ENCODE measurements at places on chromosomes 3 and 15.

GRCh38 chr3:180926526-180926925 is 14.1 kb downstream of the FXR1 start:
- no peak for DNase-seq

- no peak for DNase-seq
These were observed 3.0 kb downstream of the KLF13 start for GRCh38 chr15:31329640-31330010.

- no peak for DNase-seq
These were observed 871.2 kb upstream of the NR2F2 start for GRCh38 chr15:95459273-95459672.

- no peak for DNase-seq
These were observed 79.0 kb upstream of the MFGE8 start for GRCh38 chr15:88992216-88992615.

DNA sequence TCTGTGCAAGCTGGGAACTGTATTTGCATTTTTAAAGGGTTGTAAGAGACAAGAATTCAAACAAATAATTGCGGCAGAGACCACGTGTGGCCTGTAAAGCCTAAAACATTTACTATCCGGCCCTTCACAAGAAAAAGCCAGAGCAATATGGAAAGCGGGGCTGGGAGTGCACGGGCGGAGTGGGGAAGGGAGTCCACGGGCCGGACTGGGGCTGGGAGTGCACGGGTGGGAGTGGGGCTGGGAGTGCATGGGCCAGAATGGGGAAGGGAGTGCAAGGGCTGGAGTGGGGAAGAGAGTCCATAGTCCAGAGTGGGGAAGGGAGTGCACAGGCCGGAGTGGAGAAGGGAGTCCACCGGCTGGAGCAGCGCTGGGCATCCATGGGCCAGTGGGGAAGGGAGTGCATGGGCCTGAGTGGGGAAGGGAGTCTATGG is 41.2 kb downstream of the KLF15 start:
- no peak for DNase-seq

DNA sequence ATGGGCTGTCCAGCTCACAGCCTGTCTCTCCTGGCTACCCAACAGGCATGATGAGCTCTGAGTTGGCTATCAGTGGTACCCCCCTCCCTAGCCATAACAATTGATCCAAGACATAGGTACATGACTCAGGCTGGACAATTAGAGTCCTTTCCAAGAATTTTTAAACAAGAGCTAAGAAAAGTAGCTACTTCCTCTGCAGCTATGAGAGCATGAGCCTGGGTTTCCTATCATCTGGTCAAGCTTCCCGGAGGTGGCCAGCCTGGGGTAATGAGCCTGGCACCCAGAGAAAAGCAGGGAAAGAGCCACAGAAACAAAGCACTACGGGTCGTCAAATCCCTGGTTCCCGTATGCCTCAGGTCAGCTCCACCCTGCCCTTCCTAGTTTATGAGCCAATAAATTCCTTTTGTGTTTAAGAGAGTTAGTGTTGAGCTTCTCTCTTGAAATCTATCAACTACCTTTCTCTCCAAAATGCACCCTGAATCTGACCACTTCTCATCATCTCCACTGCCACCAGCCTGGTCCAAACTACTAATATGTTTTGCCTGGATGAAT is 2.3 kb upstream of the SLC51B start:
- DNase-seq, result no peak

- DNase-seq, result no peak
These were observed 1.2 kb downstream of the ROBO1 start for GRCh38 chr3:79766496-79767193.

- DNase-seq, result no peak
These were observed 11.0 kb upstream of the SLMAP start for GRCh38 chr3:57745101-57745500.

DNA sequence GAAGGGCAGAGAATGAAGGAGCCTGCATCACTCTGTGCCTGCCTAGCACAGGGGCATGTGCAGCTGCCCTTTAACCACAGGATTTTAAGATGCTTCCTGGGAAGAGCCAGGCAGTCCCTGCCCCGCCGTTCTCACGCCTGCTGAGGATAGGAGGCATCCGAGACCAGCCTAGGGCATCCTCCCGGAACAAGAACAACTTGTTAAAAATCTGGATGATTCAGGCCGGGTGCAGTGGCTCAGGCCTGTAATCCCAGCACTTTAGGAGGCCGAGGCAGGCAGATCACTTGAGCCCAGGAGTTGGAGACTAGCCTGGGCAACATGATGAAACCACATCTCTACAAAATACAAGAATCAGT is 15.2 kb downstream of the NRROS start:
- DNase-seq, result no peak

DNA sequence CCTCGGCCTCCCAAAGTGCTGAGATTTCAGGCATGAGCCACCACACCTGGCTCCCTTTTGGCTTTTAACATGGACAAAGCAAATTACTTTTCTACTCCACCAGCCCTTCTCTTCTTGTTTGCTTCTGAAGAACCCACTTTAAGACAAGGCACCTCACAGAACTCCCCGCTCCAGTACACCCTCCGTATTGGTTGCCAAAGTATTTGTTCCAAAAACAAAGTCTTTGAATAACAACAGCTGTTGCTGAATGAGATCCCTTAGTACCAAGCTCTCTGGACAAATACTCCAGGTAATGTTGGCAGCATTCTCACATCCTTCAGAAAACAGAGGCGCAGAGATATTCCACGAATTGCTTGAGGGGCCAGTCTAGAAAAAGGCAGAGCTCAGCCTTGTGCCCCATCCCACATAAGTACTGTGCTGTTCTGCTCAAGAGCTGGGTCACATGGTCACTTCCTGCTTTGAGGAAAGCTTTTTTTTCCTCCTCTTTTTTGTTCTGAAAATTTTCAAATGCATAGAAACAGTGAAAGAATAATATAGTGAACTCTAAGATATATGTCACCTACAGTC is 7.3 kb upstream of the CHCHD6 start:
- no peak for DNase-seq

- DNase-seq, result no peak
These were observed 457.0 kb upstream of the ALCAM start for GRCh38 chr3:104909721-104910120.

DNA sequence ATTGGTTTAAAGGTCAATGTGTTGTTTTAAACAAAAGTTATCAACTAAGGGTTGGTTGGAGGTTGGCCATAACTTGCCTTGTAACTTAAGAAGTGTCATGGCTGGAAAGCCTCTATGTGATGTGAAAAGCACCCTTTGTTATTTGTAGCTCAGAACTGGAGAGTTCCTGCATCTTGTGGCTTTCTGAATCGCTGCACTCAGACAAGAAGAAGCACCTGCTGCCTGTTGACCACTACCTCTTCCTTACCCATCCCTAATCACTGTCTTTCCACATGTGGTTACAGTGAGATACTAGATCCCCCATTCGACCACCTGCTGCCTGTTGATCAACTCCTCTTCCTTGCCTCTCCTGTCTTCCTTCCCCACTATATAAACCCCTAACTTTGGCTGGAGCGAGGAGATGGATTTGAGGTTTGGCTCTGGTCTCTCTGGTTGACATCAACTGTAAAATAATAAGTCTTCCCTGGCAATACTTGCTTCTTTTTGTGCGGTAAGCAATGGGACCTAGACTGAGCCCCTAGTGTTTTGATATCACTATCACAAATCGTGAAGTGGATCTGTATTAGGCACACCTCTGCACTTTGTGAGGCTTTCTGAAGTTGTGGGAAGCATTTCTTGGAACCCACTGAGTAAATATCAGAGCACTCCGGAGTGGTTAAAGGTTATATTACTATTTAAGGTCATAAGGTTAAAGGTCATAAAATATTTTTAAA is 13.8 kb downstream of the RPL39L start:
- DNase-seq, result no peak

GRCh38 chr3:96449346-96449745 is 365.0 kb upstream of the EPHA6 start:
- DNase-seq, result no peak

GRCh38 chr3:185153171-185153771 is 411 bp upstream of the C3orf70 start:
- DNase-seq, result no peak

GRCh38 chr3:10992943-10993728 is 588 bp downstream of the SLC6A1 start:
- DNase-seq, result no peak

GRCh38 chr3:120177151-120177550 is 82.9 kb upstream of the GSK3B start:
- DNase-seq, result no peak

DNA sequence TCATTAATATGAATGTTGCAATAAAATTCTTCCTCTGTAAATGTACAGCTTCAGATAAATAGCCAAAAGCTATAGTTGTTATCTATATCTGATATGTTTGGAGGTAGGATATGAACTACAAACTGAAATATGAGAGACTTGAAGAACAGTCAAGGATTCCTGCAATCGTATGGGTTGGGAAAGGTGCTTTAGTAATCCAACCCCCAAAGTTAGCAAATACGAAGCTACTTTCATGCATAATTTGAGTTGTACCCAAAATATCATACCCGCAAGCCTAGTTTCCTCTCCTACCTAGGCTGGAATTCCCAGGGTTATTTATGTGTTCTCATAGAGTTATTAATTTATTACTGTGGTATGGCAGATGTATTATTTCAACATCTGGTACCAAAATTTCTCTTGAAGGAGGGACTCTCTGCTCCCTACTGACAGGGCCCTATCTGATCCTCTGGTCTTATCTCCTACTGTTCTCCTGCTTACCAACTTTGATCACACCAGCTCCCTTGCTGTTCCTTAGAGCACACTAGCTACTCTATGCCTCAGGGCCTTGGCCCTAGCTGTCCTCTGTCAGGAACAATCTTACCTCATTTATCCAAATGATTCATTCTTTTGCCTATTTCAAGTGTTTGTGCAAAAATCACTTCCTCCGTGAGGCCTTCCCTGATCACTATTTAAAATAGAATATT is 140.4 kb upstream of the CCDC54 start:
- DNase-seq, result no peak

- no peak for DNase-seq
These were observed 151.6 kb downstream of the RSRC1 start for GRCh38 chr3:158261371-158261991.

- no peak for DNase-seq
These were observed 19.9 kb downstream of the COL8A1 start for GRCh38 chr3:99658274-99658673.

DNA sequence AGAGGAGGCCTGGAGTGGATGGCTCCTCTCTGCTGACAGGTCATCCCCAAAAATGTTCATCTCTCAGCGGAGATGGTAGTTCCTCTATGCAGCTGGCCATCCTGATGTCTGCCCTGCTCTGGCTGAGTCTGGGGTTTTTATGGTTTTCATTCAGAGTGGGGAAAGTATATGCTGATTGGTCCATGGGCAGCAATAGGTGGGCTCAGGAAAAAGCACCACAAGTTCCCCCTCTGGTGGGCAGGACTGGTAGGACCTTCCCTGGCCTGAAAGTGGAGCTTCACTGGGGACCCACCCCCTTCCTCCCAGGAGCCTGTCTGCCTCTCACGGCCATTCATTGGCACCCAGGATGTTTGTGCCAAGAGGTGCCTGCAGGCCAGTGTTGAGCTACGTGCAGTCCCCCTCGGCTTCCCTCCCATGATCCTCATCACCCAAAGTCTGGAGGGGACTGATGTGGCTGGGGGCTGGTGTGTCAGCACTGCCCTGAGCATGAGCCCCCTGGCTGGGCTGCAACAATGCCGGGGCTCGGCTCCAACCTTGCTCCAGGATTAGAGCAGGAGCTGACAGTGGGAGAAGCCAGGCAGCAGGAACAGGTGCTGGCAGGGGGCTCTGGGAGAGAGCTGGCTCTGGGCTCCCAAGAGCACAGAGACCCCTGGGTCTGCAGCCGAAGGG is 13.1 kb upstream of the BLOC1S6 start:
- DNase-seq, result no peak

GRCh38 chr3:144843099-144843498 is 871.5 kb downstream of the DIPK2A start:
- DNase-seq, result no peak

DNA sequence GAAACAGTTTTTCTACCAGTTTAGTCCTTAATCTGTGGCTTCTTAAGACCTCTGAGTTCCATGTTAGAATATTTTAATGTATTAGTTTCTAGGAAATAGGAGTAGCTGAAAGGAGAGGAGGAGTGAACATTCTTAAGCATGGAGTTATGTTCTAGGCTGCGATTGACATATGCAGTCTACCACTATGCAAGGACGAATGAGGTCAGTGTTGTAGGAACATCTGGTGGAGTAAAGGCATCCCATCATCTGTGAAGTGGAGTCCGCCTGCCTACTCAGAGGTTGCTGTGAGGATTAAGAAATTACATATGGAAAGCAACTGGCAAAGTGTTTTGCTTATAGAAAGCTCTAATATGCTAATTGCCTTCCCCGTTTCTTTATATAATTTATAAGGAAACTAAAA is 45.1 kb downstream of the SNAPC5 start:
- DNase-seq, result no peak

GRCh38 chr3:100072326-100073048 is 41.8 kb downstream of the FILIP1L start:
- no peak for DNase-seq

GRCh38 chr3:137854533-137855261 is 90.6 kb downstream of the SOX14 start:
- no peak for DNase-seq

DNA sequence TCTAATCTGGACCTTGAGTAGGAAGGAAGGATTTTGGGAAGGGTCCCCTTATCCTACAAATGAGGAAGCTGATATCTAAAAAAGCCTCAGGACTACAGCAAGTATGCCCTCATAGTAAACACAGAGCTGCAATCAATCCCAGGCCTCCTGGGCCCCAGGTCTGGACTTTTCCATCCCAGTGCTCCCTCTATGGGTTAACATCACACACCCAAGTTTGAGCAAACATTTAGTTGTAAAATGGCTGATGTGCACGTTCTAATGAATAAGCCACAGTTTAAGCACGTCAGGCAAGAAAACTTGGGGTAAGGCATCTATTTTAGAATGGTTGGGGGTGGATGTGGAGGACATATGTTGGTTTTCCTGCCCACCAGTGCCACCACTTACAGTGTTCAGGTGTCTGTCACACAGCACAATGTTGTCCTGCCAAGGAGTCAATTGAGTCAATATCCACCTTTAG is 44.3 kb upstream of the UBE2E1 start:
- DNase-seq, result no peak

DNA sequence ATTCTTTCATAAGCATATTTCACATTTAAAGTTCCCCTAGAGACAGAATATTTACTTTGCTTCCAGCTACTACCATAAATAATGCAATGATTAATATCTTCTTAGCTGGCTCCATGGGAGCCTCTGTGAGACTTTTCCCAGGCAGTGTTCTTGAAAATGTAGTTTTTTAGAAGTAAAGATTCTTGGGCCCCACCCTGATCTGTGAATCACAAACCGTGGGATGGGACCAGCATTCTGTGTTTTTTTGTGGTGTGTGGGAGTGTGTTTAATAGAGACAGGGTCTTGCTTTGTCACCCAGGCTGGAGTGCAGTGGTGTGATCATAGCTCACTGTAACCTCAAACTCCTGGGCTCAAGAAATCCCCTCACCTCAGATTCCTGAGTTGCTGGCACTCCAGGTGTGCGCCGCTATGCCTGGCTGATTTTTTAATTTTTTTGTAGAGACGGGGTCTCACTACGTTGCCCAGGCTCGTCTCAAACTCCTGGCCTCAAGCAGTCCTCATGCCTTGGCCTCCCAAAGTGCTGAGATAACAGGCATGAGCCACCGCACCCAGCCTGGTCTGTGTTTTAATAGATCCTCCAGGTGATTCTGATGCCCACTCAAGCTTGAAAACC is 83.0 kb downstream of the KLHL25 start:
- no peak for DNase-seq

All from activated CD8-positive, alpha-beta memory T cell treated with anti-CD3 and anti-CD28 coated beads for 1 hour (primary cell).